Astrocyte (in vitro differentiated cells and primary cell): ENCODE measurements at places on chromosomes 3 and 15. TPM values are rescaled to one million over a fixed set of nuclear protein-coding genes. Genes with fewer than 3 reads are reported as not detected.

Gene ITIH3
- total RNA-seq: 0.16 and 0.36 TPM in 2 replicates

Gene MUC4
- total RNA-seq: 0.02 and 0.05 TPM in 2 replicates

Gene SV2B
- not detected in 2 replicates for total RNA-seq

Gene KCNMB2
- not detected in 2 replicates for total RNA-seq

Gene BSN
- 0.75 and 0.86 TPM in 2 replicates for total RNA-seq

Gene NEK10
- total RNA-seq: 3.2 and 3.4 TPM in 2 replicates

Gene DNAJC19
- total RNA-seq: 43.2 and 46.7 TPM in 2 replicates

Gene ITGB5
- 139 and 201 TPM in 2 replicates for total RNA-seq

Gene CEP19
- total RNA-seq: 2.8 and 3.3 TPM in 2 replicates

Gene PYGO1
- total RNA-seq: 4.6 and 5.5 TPM in 2 replicates

Gene SCN11A
- 0.07 and 0.20 TPM in 2 replicates for total RNA-seq
